ENCODE measurements at places on chromosomes 6 and 20.

DNA sequence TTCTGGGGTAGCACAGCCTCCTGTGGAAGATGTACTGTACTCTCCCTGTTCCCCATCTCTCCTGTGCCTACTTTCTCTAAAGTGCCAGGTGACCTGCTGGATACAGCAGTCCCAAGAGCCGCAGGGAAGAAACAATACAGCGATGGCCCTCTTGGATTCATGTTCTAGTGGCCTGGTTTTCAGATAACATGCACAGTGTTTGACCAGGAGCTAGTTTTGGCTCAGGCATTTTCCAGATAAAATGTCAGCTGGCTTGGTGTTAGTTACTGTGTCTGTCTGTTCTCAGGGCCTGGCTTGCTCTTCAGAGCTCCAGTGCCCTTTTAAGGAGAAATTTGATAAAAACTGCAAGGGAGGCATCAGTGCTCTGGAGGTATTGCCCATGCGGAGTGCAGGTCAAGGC is 41.3 kb downstream of the GABRR2 start:
- DNase-seq = no peak

DNA sequence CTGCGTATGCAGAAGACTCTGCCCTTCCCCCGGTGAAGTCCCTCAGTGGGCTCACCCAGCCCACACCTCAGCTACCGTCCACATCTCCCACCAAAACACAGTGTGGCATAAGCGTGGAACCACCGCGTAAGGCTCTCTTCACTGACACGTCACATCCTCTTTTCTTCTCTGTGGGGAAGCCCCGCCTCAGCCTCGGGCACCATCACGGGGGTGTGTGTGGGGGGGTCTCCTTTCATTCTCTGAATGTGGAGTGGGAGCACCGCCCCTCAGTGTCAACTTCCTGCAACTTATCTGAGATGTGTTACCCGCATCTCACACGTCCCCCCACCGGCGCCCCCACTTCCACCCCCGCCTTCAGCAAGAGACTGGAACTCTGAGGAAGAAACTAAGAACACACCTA is 388.4 kb upstream of the JARID2 start:
- DNase-seq = peak; percentile 79

GRCh38 chr20:50250679-50251382 is 60.2 kb downstream of the CEBPB start:
- DNase-seq = no peak

- no peak for DNase-seq
Observed at GRCh38 chr6:73903155-73903554, 207.2 kb downstream of the CD109 start.

GRCh38 chr6:106574741-106575458 is 54.4 kb downstream of the RTN4IP1 start:
- no peak for DNase-seq

DNA sequence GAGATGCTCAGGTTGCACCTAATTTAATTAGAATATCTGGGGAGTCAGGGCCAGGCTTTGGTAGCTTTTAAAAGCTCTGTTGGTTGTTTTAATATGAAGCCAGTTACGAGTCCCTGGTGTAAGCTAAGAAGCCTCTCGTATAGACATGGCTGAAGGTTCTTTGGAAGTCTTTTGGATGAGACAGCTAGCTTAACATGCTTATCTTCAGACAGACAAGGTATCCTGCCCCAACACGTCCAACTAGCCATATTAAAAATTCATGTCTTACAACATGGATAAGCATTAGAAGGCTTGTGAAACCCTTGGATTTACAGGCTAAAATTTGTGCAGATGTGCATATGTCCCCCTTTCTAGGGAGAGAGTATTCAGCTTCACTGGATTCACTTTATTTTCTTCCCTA is 105.7 kb upstream of the KCNK16 start:
- no peak for DNase-seq

DNA sequence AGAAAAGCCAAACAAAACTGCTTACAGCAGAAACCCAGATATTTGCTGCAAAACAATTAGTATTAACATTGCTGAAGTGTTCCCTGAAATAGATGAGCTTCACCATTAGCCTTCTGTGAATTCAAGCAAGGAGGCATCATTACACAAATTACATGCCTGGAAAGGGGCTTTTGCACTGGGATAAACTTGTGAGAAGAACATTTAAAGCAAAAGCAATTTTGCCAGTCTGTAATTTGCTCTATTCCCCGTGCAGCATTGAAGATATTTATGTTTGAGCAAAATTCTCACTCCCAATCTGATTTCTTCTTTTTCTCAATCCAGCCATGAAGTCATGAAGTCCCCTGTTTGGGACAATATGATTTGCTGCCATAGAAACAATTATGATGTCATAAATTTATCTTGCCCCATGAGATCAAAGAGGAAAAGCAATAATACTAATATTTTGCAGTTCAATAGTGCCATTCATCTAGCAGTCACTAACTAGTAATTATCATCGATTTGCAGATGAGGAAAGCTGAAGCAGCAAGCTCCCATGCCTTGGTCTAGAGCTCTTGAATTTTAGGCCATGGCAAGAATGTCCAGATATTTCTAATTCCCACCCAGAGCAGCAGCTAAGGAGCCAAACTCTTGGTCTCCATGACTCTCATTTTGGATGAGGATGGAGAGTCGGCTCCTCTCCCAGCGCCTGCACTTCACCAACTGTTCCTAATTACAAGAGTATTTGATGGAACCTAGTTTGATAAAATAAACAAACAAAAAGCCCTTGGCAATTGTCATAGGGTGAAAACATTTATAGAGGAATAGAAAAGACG is 49.5 kb upstream of the CCN6 start:
- DNase-seq = no peak

GRCh38 chr20:54620611-54621010 is 145.2 kb downstream of the DOK5 start:
- no peak for DNase-seq

DNA sequence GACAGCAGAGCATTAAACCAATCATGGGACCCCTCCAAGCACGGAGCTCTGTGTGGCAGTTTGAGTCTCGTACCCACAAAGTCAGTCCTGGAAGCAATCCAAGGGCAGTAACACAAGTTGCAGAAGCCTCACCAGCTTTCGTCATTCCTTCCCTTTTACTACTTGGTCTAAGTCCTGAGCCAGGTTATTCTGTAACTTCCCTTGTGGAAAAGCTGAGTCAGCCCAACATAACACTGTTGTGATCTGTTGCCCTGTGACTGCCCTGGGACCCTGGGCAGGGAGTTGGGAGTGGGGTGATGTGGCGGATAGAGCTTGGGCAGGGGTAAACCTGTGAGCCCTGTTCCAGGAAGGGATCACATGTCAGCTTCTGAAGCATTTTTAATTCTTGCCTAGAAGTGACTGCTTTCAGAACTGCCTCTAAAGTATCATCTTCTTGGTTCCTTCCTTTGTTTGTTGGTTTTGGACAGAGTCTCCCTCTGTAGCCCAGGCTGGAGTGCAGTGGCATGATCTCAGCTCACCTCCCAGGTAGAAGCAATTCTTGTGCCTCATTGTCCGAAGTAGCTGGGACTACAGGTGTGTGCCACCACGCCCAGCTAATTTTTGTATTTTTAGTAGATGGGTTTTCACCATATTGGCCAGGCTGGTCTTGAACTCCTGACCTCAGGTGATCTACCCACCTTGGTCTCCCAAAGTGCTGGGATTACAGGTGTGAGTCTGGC is 183.7 kb upstream of the JAG1 start:
- no peak for DNase-seq

- peak; percentile 37 for DNase-seq
Observed at GRCh38 chr6:11459079-11459610, 78.4 kb upstream of the TMEM170B start.

GRCh38 chr6:1379017-1379787 is 10.2 kb upstream of the FOXF2 start:
- DNase-seq = no peak

GRCh38 chr6:116575227-116575626 is 3.9 kb downstream of the RWDD1 start:
- no peak for DNase-seq

- peak; percentile 4 for DNase-seq
Observed at GRCh38 chr6:85015396-85015990, 251.1 kb upstream of the TBX18 start.

DNA sequence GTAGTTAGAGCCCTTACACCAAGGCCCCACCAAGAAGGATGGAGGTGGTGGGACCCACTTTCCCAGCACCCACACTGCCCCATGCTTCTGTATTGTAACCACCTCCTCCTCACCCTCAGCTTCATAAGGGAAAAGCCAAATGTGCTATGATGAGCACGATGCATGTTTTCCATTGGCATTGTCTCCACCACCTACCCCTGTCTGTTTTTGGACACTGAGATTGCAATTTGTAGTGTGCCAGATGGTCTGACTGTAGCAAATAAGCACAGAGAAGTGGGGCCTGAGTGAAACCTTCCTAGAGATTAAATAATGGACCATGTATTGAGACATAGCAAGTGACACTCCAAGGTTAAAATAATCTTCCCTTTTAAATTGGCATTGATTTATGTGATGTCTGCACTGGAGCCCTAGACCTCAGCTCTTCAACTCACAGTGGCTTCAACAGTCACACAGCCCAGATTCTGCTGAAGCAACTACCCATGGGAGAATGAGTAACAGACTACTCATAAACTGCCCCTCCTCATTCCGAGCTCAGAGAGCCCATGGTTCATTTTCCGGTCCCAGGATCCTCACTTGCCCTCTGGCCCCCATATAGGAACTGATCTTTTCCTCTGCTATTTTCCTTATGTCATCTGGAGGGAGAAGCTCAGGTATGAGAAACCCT is 177.9 kb downstream of the COL9A1 start:
- DNase-seq = no peak

- no peak for DNase-seq
Observed at GRCh38 chr6:138036111-138036510, 71.1 kb downstream of the PERP start.

- no peak for DNase-seq
Observed at GRCh38 chr6:21131406-21131805, 462.1 kb upstream of the SOX4 start.

DNA sequence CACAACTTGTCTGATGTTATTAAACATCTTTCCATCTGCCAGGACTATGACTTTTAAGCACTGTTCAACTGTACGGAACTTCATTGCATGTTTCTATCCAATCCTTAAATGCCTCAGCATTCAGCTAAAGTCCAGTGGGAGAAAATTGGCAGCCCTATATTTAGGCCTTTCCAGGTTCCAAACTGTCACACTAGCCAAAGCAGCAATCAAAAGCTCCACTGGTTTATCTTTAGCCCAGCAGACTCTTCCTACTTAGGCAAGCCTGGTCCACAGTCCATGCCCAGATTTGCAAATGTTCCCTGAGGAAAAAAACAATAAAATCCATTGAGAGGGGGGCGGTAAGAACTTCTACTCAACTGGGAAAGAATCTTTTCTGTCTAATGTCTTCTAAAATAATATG is 349.1 kb upstream of the GJE1 start:
- no peak for DNase-seq

DNA sequence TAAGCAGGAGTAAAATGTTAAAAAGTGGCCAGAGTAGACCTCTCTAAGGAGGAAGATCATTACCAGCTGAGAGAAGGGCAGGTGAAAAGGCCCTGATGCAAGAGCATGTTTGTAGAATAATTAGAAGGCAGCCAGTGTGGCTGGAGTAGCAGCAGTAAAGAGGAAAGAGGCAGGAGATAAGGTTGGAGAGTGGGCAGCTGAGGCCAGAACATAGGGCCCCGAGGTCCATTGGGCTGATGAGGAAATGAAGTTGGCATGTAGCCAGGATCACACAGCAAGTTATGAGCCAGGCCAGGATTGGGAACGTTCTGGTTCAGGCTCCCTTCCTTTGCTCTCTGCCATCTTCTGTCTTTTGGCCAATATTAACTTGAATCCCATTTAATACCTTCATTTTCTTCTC is 51.6 kb downstream of the RALY start:
- DNase-seq = no peak

GRCh38 chr6:44567406-44567805 is 179.9 kb downstream of the CDC5L start:
- no peak for DNase-seq

- DNase-seq = no peak
Observed at GRCh38 chr20:58216334-58216733, 12.1 kb downstream of the ANKRD60 start.

DNA sequence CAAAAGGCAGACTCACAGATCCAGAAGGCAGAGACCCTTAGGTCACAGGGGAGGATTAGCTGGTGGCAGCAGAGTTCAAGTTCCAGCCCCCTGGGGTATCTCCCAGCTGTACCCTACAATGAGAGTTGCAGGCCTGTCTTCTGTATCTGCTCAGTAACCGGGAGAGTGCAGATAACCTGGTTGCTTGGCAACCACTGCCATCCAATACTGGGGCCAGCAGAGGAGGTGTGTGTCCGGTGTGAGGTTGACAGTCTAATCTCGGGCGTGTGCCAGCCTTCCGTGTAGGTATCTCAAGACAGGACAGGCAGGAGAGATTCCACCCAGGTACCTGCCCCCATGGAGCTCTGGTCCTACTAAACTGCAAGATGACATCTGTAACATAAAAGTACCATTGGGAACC is 56.6 kb upstream of the TBC1D7 start:
- DNase-seq = no peak

DNA sequence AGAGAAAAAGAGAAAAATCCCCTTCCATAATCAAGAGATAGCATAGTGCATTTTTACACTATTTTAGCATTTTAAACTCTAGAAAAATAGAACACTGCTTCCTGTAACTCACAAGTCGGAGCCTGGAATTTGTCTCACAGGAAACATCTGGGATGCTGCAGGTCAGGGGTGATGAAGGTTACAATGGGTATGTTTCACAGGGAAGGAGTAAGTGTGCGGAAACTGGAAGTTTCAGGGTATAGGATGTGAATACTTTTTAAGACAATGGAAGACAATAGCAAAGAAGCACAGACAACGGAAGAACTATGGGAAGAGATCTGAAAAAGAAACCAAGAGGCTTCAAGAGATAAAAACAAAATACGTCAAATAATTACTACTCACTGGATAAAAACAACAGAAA is 361.0 kb upstream of the MARCKS start:
- DNase-seq = no peak

DNA sequence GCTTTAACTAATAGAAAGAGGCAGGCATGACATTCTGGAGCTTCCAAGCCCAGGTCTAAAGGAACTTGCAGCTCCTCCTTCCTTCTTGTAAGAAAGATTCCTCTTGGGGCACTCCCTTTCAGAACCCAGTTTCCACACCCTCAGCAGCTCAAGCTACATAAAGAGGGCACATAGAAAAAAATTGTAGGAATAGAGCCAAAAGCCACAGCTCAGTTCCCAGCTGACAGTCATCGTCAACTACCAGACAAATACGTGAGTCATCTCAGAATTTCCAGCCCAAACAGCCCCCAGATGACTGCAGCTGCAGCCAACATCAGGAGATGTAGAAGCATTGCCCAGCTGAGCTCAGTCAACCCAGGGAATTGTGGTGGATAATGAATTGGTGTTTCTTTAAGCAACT is 349.8 kb upstream of the ARID1B start:
- DNase-seq = no peak

- DNase-seq = peak; percentile 7
Observed at GRCh38 chr6:53986165-53986720, 125.0 kb upstream of the MLIP start.

DNA sequence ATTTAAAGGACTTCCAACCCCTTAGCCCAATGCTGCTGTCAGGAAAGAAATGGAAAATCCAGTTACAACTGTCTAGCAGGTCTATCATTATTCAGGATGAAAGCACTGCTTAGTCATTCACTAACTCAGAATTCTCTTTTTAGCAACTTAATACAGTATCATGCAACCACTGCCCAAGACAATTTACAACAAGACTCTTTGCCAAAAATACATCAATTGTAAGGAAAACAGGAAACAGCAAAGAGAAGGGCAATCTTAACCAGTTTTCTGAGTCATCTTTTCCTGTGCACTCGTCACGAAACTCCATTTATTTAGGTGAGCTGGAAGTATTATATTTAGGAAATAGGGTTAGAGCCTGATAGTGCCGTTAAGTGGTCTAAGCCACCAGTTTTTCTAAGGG is 1197.7 kb upstream of the CITED2 start:
- no peak for DNase-seq
